ENCODE measurements at places on chromosomes 12 and 14.

- peak; percentile 57 for DNase-seq
Measured at GRCh38 chr12:2876431-2877046, 435 bp downstream of the FOXM1 start.

DNA sequence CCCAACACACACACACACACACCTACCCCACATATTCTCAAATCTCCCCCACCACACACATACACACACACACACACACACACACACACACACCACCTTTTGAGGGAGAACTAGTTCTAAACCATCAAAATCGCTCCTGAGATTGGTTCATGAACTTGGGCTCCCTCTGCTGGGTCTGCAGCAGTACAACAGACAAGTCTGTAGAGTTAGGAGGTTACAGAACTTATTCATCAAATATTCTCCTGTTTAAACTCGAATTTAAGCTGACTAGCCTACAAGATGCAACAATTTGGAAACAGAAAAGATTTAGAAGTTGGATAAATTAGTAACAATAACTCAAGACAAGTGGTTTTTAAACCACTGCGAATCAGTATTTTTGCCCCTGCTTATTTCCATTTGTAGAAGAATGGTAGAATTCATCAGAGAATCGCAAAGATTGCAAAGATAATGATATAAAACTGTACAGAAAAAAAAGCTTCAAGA is 136.4 kb upstream of the USP15 start:
- DNase-seq, result peak; percentile 31

DNA sequence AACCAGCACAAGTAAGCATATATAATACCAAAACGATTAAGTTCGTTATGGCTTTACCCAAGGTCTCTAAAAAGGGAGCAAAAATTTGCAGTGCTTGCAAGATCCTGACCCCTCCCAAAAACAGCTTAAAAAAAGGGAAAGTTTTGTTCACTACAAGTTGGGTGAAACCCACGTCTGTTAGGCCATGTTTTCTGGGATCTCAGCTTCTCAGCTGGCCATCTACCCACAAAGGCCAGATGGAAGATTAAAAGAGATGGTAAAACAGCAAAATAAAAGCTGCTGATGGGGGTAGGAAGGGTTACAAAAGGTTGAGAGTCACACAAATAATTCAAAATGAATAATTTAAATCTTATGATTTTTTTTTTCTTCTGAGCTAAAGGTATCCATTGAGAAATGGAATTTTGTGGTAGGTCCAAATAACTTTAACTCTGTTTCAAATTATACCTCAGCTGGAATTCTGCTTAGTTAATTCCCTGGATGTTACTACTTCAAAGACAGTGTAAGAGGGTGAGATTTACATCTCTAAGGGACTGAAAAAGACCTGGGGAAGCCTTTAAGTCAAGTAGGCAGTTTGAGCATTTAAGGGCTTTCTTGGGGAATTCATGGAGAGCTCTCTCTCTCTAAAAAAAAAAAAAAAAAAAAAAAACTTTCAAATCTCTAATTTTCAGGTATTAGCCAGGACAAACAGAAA is 185.6 kb upstream of the NAV3 start:
- DNase-seq, result no peak

DNA sequence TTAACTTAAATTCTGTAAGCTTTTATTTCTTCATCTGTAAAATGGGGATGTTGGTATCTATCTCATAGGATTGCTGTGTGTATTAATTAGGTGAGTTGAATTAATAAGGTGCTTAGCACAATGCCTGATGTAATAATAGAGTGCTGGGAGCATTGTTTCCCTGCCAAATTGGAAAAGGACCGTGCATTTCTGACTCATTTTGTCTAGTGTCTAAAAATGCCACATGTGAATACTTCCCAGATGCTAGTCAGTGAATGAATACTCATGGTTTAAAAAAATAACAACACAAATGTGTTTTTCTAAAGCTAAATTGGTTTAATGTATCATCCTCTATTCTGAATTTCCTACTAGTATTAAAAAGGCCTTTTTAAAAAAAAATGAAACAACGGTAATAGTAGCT is 45.4 kb upstream of the NEDD1 start:
- no peak for DNase-seq

DNA sequence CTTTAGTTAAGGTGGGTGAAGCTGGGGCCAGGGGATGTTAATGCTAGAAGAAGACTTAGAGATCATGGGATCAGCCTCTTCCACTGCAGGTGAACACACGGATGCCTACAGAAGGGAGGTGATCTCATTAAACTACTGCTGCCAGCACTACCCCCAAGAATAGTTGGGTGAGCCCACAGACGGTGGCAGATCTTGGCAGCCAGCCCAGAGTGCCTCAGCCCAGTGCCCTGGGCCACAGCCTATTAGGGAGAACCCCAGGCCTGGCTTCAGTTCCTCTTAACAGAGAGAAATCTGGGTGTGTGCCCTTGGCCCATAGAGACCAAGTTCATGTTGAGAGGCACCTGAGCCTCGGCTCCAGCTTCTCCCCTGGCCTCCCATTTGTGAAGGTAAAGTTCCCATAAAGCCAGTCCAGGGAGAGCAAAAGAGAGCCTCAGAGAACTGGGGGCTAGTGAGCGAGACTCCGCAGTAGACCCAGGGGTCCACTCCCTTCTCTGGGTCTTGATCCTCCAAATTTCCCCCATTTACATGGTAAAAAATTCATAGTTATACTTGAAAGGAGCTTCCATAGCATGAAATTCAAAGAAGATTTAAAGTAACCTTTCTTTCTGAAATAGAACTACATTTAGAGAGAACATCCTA is 125.0 kb upstream of the CCND2 start:
- no peak for DNase-seq

DNA sequence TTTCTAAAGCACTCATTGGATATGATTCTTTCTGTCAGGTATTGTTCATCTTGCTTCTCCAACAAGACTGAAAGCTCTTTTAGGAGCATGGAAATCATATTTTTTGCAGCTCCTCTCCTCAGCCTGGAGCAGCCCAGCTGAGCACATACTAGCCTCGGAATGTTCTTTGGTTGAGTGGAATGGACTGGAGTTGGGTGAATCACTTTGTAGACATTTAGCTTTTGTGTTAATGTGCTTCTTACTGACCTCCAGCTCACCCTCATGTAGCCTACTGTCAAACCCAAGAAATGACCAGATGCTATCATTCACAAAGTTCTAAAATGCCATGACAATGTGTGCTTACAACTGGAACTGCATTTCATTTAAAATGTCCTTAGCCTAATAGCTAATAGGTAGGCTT is 161.1 kb downstream of the NUAK1 start:
- DNase-seq, result no peak

DNA sequence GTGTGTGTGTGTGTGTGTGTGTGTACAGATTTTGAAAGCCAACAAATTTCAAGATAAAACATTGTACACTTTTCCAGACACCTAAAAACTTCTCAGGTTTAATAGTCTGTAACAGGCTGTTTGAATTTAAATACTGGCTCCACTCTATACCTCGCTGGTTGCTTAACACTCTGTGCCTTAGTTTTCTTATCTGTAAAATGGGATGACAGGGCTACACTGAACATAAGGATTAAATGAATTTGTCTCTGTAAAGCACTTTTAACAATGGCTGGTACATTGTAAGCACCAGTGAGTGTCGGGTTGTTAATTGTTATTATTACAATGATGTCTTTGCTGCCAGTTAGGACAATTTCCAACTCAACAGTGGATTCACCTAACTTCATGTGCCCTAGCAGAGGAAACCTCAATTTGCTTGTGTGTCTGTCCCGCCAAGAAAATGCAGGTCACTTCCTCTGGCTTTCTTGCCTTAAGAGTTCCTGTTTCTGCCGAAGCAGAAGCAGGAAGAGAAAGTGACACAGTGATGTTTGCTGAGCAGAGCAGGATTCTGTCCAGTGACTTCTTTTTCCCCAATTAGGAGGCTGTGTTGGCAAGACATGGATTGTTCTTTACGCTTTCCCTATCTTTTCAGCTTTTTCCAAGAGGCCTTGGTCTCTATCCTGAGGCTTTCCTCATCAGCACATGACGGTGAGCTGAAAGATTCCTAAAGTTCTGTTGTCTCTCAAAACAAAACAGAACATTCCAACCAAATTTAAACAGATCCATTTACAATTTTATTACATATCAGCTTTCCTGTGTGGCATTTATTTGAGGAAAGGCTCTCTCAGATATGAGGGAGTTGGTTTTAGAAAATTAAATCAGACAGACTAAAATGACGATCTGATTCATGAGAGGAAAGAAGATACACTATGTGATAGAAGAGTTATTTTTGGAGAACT is 154.1 kb upstream of the ATP2B1 start:
- DNase-seq, result no peak

DNA sequence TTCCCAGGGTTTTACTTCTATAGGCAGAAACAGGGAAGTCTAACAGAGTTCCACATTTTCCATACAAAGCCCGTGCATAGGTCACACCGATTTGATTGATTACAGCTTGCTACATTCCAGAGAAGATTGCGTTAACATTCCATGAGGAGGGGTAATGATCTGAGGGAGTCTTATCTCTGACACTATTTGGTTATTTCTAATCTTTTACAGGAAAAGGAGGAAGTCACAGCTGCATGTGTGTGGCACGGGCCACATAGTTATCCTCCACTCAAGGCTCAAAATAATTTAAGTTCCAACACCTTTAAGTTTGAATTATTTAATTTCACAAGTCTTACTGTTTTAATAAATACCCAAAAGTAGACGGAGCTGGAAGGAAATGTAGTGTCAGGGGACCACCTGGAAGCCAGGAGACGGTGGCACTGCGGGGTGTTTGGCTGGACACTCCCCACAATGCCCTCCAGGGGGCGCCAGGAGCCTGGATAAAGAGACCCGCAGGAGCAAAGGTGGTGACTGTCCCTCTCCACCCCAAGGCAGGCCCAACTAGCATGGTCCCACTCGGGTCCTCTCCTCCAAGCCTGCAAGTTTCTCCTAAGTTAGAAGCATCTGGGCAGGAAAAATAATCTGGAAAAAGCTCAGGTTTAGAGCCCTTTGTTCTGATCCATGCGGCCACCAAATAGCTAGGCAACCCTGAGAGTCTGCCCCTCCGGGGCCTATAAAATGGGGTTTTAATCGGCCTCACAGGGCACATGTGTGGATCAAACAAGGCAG is 20.2 kb downstream of the KRT8 start:
- peak; percentile 82 for DNase-seq

- no peak for DNase-seq
Measured at GRCh38 chr14:80845856-80846255, 95.7 kb downstream of the CEP128 start.

DNA sequence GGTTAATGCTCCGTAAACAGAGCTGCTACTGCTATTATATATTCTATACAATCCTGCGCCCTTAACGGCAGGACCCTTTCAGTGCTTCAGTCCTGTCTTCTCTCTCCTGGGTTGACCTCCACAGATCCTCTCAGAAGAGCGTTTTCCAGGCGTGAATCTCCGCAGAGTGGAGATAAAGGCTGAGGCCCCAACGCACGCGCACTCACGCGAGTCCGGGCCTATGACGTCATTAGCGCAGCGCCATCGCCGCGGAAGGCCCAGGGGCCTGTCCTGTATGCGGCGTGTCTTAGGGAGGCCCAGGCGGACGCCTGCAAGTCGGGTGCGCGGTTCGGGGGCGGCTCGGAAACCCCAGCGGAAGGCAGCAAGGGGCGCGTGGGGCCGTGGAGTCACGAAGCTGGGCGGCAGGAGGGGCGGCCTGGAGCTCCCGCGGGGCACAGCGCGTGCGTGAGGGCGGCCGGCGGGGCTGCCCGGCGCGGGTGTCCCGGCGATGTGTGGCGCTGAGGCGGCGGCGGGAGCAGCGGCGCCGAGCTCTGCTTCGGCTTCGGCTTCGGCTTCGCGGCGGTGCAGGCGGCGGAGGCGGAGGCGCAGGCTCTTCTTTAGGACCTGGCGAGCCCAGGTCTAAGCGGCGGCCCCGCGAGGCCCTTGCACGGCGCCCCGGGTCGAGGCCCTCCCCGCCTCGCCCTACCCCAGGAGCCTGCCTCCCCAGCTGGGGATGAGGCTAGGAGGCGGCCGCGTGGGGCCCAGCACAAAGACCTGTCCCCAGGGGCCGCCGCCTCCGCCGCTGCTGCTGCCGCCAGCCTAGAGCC is at the start of gene MAPKAPK5:
Gene MAPKAPK5 (plus strand): TSS at position 479 of the 806 bp plus-strand sequence. CDS start 506 bp downstream, outside the sequence.
- peak; percentile 99 for DNase-seq

- no peak for DNase-seq
Measured at GRCh38 chr12:38151991-38152700, 164.4 kb upstream of the ALG10B start.

- DNase-seq, result no peak
Measured at GRCh38 chr12:13045816-13046215, 1.6 kb downstream of the FAM234B start.

- DNase-seq, result no peak
Measured at GRCh38 chr12:104695453-104696148, 238.9 kb downstream of the CHST11 start.

- DNase-seq, result no peak
Measured at GRCh38 chr12:1805441-1806081, 14.8 kb upstream of the LRTM2 start.

DNA sequence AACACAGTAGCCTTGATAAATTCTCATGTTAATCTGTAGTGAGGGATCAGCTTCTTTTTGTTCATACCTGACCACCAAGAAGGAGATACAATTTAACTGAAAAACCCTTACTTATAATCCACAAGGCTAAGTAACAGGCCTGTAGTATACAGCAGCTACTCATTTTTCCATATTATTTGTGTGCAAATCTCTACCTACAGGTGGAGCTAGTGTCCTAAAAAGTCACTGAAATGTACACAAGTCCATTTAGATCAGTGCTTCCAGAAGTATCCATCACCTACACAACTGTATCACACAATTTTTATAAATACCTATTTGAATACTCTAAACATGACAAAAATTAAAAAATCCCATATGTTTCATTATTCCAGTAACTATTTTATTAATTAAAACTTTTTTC is 173.2 kb downstream of the SLC35F4 start:
- DNase-seq, result no peak

DNA sequence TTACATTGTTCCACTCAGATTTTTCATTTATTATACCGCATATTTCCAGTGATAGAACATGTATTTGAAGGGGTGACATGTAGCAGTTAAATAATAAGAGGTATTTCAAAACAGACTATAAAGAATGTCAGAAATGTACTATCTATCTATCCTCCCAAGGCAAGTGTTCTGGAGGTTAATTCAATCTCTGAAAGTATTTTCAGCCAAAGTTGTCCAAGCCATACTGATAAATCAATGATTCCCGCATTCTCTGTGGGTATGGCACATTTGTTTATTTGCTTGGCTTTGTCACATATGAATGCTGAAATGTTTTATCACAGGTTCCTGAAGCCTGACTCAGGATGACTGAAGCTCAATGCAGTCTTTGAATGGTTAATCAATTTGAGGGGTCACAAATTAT is 35.8 kb downstream of the KCNH5 start:
- DNase-seq, result no peak

DNA sequence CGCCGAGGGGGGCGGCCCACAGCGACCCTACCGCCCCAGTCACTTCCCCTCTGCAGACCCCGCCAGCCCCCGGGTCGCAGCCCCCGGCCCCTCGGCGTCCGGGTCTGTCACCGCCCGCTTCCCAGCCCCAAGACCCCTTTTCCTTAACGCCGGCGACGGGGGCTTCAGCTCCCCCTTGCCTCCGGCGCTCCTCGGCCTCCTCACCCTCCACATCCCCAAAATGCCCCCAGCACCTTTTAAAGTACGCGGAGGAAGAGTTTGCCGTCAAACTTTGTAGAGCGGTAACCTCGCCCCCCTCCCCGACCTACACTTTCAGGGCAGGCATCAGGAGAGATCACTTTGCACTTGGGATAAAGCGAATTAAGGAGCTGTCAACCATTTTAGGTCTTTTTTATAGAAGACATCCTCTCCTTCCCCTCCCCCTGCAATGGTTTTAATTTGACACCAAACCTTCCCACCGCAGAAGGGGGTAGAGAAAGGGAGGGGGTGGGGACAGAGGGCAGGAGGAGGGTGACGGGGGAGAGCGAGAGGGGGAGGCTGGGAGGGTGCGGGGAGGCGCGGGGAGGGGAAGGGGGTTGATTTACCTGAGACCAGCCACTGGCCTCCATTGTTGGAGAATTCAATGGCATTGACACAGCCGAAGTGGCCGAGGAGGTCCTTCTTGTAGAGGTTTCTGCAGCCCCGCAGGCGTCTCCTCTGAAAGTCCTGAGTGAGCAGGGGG is 578 bp downstream of the DCAF5 start:
- peak; percentile 39 for DNase-seq

Measured in retina (tissue), 1 donor.